CD4-positive, alpha-beta T cell treated with Interleukin-6 for 4 hours (primary cell): ENCODE measurements at places on chromosomes 16 and 17.

GRCh38 chr16:80176114-80176513, 364.7 kb upstream of the DYNLRB2 start:
- no peak for DNase-seq

DNA sequence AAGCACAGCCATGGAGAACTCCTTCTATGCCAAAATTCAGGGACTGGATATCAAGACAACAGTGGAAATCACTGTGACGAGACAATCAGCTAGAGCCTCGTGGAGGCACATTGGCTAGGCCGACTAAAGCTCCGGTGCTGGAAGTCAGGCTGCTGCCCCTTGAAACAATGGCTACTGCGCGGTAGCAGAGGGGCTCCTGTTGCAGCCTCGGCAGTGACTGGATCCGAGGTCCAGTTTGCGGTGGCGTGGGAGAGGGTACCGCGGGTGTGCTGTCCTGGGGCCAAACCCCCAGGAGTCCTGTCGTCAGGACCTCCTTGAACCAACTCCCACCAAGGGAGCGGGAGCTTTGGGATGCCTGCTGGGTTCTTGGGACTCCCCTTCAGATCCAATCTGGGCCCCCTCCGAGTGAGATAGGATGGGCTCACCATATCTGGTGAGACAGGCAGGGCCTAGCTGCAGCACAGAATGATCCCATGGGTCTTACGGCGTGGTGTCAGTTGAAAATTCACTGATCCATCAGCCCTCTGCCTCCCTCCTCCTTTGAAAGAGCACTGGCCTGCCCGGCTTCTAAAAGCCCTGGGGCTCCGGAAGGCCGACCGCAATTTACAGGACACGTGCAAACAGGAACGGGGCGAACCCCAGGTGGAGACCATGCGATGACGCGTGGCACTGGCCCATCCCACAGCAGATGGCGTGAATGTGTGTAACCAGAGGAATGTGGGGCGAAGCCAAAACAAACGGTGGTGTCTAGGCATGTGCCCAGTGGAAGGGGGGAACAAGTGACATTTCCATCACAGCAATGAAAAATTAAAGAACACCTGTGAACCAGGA, 15.8 kb upstream of the KCNJ18 start:
- no peak for DNase-seq

DNA sequence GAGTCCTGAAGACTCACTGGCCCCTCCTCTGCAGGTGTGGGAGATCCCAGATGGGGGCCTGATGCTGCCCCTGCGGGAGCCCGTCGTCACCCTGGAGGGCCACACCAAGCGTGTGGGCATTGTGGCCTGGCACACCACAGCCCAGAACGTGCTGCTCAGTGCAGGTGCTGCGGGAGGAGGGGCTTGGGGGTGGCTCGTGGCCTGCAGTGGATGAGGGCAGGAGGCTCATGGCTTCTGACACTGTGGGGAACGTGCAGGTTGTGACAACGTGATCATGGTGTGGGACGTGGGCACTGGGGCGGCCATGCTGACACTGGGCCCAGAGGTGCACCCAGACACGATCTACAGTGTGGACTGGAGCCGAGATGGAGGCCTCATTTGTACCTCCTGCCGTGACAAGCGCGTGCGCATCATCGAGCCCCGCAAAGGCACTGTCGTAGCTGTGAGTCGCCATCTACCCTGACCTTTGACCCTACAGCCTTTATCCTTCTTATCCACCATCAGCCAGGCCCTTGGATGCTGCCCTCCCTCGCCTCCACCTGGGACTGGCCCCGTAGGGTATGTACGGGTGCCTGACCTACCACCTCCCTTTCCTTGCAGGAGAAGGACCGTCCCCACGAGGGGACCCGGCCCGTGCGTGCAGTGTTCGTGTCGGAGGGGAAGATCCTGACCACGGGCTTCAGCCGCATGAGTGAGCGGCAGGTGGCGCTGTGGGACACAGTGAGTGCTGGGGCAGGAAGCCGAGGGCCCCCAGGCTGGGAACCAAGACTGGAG, 3.6 kb downstream of the CORO1A start:
- DNase-seq: peak; percentile 94

- peak; percentile 86 for DNase-seq
These were observed 216.7 kb downstream of the RPTOR start for GRCh38 chr17:80761110-80761871.

GRCh38 chr17:15944759-15945526, at the start of gene ADORA2B:
ADORA2B (plus strand) TSS chr17:15945130; CDS start chr17:15945249, 119 bp downstream.
- peak; percentile 58 for DNase-seq
